ENCODE measurements at places on chromosomes 5 and 9.

- no peak for DNase-seq
These were observed 60.4 kb downstream of the COL15A1 start for GRCh38 chr9:99004115-99004514.

DNA sequence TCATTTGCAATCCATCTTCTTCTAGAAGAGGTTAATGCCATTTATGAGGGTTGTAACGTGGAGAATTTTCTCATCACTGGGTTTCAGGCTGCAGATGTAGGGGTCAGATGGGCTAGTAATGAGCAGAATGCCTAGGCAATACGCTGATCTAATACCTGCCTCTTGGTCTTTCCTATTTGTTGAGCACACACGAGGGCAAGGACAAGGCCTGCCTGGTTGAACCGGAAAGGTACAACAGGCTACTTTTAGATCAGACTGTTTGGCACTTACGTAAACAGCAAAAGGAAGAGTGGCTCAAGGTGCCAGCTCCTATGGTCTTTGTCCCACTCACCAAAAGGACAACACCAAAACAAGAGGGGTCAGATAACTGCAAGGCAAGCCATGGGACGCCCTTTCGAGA lies 24.0 kb upstream of the GNE start:
- no peak for DNase-seq

GRCh38 chr5:154295551-154295950 lies 105.0 kb downstream of the GALNT10 start:
- DNase-seq = no peak

DNA sequence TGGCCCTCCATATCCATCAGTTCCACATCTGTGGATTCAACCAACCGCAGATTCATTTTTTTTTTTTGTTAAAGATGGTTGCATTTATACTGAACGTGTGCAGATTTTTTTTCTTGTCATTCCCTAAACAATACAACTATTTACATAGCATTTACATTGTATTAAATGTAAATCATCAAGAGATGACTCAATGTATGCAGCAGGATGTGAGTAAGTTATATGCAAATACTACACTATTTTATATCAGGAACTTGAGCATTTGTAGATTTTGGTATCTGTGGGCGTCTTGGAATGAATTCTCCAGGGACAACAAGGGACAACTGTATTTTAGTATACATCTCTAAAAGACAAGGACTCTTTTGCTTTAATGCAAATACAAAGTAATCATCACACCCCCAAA lies 299.2 kb upstream of the ZNF608 start:
- no peak for DNase-seq

DNA sequence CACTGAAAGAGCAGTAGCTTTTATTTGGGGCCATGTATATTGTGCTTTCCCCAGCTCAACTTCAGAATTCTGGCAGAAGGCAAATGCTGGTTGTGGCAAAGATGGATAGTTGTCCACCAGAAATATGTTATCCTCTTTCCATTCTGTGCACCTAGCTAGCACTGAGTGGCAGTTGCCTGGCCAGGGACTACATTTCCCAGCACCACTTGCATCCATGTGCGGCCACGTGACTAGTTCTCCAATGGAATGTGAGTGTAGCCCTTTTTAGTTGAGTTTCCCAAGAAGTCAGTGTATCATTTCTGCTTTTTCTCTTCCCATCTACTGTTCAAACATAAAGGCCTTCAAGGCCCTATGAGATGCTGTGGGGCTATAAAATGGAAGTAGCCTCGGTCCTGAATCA lies 354.0 kb upstream of the CLINT1 start:
- no peak for DNase-seq

- no peak for DNase-seq
These were observed 9.2 kb downstream of the ARL15 start for GRCh38 chr5:54301220-54301619.

DNA sequence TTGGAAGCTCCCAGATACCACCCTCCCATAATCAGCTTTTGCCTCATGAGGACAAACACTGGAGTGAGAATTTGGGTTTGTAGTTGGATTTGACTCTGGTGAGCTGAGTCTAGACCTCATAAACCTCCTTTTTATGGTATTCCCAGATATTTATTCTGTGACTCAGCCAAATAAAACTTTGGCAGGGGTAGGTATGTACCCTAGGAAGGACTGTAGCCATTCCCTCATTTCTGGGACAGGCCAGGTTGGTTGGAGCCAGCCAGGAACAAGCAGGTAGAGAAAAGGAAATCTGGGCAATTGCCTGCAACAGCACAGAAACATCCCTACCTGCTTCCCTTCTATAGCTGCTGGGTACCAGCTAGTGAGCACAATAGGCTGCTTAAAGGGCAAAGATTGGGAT lies 19.4 kb downstream of the ENHO start:
- no peak for DNase-seq

DNA sequence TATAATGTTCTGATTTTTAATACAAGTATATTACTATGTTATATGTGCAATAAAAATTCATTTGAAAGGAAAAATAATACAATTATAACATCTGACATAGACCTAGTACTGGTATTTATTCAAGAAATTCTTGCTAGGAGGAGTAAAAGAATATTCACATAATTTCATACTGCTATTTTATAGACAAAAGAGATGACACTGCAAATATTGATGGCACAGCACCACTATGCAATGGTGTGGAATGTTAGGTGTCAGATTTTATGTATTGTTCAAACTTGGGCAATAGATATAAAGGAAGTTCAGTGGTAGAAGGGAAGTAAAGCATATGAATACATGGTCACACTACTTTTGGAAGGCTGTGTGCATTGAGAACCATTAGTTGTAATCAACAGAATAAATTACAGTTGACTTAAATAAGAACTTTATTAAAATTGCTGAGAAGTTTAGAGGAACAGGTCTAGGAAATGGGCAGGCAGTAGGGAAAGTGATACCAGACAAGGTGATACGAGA lies 143.9 kb downstream of the OR2K2 start:
- DNase-seq = no peak

DNA sequence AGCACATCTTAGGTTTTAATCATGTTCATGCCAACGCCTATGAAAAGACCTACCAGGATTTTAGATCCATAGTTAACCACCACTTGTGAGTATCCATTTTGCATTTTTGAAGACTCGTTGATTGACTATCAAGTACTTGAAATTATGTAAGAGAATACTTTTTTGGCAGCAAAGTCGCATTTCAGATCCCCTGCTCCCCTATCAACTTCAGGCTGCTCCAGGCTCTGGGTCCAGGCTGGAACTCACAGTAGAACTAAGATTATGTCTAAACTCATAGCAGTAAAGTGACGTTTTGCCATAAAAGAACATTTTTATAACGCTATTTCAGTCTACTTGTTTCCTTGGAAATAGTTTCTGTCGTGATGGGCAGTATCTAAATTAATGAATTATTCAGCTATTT lies 267.7 kb downstream of the FANCC start:
- no peak for DNase-seq

GRCh38 chr5:406041-406440 lies 36.9 kb upstream of the EXOC3 start:
- DNase-seq = no peak

- no peak for DNase-seq
These were observed 140.3 kb downstream of the ZSWIM6 start for GRCh38 chr5:61472172-61472958.

DNA sequence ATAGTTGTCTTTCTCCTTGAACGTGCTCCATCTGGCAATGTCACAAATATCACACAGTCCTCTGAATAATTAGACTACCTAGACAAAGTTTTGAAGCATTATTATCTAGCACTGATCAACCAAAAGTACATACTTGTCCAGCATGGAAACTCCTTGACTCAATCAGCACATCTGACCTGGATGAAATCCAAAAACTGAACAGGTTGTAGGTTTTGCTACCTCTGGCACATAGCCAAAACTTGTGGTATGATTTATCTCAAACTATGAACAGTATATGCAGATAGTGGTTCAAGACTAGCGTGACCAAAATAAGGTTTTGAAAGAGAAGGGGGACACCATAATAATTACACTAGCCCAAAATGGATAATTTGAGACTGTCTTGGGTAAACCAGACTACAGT lies 158.1 kb downstream of the ARRDC3 start:
- DNase-seq = no peak

GRCh38 chr5:77486344-77486962 lies 5.7 kb downstream of the WDR41 start:
- DNase-seq = no peak

DNA sequence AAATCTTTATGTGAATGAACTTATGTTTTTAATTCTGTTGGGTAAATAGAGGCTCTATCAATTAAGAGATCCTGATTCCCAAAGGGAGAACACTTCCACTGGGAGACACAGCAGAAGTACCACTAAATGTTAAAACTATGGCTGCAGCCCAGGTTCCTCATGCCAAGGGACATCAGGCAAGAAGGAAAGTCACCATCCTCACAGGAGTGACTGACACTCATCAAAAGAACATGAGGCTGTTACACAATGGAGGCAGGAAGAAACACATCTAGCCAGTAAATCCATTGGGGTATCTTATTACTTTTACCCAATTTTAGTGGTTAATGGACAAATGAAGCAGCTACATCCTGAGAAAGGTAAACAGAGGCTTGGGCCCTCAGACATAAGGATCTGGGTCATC lies 94.4 kb downstream of the MAPKAP1 start:
- no peak for DNase-seq

DNA sequence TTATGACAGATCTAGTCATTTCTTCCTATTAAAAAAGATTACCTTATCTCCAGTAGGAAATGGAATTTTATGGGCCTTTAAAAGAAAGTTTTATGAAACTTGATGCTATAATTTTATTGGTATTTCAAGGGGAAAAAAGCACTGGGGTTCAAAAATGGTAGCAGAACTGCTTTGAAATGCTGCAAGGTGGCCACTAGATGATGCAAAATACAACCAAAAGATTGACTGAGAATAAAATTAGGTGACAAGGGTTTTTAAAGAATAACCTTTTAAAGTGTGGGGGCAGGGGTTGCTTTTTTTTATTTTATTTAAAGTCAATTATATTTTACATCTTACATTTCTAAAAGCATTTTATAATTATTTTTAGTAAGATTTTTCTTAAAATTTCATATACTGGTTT lies 61.7 kb downstream of the KLF9 start:
- DNase-seq = no peak

GRCh38 chr5:82828211-82828610 lies 249.0 kb downstream of the TMEM167A start:
- no peak for DNase-seq

GRCh38 chr5:26343801-26344325 lies 694.5 kb downstream of the CDH9 start:
- no peak for DNase-seq

DNA sequence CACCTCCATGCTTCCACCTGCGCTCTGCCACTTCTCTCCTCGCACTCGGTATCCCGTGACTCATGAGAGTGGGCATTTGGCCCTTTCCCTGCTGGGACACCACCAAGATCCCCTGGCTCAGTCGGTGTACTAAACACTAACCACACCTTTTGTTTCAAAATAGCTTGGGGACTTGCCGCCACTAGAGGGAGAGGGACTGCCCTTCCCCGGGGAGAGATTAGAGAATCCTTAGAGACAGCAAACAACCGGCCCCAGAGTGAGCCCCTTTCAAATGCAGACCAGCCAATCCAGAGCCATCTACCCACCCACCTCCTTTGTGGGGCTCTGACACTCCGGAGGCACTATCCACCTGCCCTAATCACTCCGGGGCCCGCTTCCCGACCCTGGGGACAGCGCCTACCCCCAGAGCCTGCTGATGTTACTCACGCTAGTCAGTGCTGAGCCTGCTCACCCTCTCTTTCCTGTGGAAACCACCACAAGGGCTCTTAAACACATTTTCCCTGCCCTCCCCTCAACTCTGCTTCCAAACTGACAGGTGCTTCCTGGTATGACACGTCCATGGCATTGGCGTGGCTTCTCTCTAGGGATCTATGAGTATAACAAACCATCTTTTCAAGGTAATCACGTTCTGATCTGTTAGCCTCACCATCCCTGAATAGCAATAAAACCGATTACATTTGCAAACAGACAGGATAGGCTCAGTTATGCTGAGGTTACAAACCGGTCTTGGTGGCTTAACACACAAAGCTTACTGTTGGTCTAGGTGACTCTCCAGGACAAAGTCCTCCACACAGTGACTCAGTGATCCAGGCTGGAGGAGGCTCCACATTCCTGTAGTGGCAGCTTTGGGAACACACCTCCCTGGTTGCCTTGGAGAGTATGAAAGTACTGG lies 180.1 kb upstream of the MVB12B start:
- no peak for DNase-seq

DNA sequence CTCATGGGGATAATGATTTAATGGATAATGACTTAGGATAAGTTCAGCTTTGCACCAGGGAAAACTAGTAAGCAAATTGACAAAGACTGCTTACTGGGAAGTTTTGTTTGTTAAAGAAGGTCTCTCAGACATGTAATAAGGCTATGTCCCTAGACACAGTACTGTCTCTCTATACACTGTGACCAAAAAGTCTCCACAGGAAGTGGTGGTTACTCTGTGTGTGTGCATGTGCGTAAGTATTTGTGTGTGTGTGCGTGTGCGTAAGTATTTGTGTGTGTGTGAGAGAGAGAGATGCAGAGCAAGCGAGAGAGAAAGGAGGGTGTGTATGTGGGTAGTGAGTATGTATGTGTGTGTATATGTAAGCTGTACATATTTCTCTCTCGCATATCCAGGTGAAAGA lies 229.6 kb downstream of the GLIS3 start:
- DNase-seq = no peak

DNA sequence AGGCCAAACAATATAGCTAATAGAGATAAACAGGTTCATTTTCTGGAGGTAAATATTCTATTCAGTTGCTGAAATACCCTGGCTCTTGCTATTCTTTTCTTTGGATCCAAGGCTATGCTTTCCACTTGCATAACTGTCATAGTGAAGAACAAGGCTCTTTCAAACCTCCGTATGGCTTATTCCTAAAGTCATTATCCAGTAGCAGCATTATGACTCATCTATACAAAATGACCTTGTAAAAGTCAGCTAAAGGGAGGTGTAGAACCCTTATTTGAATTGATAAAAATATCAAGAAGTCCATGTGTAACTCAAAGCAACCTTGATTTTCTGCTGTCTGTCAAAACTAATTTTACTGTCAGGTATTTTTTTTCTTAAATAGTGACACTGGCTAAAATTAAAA lies 447.8 kb downstream of the PLK2 start:
- no peak for DNase-seq

- no peak for DNase-seq
These were observed 314.1 kb upstream of the PTGER4 start for GRCh38 chr5:40365342-40366330.

DNA sequence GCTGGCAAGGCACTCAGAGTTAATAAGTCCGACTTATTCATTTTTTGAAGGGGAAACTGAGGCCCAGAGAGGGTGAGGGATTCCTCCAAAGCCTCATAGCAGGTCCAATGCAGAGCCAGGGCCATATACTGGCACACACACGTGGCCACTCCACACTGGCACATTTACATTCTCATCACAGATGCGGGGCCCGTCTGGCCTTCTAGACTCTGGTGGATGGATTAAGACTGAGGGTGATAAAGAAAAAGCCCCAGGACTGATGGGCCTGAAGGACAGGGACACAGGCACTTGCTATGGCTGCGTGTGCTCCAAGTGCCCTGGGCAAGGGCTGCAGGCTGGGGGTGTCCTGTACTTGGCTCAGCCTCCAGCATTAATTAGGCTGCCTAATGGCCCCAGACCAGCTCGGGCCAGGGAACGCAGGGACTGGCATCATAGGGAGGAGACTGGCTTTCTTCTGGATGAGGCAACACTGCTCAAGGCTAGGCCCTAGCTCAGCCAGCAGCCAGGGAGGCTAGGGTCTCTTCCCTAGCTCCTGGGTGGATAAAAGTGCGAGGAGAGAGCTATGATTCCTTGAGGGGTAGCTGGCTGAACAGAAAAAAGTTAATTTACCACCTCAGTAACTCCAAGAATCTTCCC lies 28.5 kb upstream of the CSF1R start:
- DNase-seq = no peak

- no peak for DNase-seq
These were observed 1.0 kb downstream of the AQP3 start for GRCh38 chr9:33446240-33446945.

GRCh38 chr5:15555176-15555575 lies 55.2 kb downstream of the FBXL7 start:
- DNase-seq = no peak
